ENCODE measurements at places on chromosomes 16 and 17.

GRCh38 chr16:2840914-2841313 lies 10.8 kb downstream of the ZG16B start:
- DNase-seq = no peak

DNA sequence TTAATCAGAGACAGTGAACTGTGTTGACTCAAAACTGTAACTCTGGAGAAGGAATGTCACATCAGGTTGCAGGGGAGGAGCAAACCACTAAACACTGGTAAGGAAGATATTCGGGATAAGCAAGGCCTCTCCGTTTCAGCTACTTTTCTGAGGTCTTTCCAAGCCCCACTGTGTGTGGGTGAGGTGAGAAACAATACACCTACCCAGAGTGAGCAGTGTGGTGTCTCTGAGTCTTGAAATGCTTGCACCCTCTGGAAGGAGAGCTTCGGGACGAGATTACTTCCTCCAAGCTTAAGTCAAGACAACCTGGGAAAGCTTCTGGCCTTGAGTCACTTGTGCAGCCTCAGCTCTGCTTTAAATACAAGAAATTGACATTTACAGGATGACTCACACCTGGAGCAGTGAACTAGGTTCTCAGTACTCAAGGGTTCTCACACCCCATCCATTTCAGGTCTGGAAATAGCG lies 2.5 kb upstream of the MAP3K14 start:
- no peak for DNase-seq

GRCh38 chr16:22353933-22354541 lies 20.4 kb downstream of the CDR2 start:
- DNase-seq = no peak

- no peak for DNase-seq
Observed at GRCh38 chr17:29157310-29157709, 22.9 kb downstream of the MYO18A start.

DNA sequence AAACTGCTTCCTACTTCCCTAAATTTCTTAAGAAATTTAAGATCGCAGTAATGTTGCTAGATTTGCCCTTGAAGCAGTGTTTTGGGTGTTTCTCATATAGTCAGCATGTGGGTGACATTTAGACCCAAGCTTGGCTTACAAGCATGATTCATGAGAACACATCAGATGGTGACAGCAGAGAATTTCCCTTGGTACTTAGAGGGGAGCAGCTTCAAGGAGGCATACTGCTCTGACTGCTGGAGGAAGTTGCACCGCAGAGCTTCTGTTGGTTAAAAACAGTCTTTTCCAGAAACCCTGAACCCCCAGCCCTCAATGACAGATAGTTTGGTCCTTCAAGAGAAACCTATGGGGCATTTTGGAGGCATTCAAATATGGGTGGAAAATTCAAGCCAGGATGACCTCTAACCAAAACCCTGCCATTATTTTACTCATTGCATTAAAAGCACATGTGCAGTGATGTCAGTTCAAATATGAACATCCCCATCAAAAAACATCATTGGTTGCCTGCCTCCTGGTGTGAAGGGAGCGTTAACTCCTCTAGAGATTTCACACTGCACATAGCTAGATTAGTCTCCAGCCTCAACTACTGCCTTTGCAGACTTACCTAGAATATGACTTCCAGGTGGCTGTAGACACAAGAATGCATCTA lies 201.5 kb upstream of the CACNG5 start:
- no peak for DNase-seq

DNA sequence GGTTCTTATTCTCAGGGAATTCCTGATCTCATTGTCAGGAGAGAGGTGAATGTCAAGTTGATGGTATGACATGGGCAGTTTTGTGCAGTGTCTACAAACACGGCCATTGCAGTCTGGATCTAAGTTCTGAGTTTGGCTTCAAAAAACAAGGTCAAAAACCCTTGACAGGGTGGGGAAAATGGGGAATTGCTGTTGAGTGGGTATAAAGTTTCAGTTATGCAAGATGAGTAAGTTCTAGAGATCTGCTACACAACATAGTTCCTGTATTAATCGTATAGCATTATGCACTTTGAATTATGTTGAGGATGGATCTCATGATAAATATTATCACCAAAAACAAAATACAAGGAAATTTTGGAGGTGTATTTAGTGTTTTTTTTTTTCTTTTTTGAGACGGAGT lies 36.6 kb upstream of the CARMIL2 start:
- no peak for DNase-seq

DNA sequence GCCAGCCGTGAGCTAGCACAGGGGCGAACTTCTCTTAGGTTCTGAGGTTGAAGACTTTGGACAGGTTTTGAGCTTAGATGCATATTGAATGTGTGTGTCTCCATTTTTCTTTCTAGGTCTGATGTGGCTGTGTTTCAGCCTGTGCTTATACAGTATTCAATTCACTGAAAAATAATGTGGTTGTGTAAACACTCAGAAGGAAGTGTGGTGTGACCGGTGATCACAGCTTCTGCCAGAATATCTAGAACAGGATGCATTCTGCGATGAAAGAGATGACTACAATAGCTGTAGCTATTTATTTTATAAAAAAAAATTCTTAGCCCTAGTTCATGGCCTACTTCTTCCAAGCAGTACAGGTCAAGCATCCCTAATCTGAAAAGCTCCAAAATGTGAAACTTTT lies 64.4 kb downstream of the MAP2K6 start:
- no peak for DNase-seq

DNA sequence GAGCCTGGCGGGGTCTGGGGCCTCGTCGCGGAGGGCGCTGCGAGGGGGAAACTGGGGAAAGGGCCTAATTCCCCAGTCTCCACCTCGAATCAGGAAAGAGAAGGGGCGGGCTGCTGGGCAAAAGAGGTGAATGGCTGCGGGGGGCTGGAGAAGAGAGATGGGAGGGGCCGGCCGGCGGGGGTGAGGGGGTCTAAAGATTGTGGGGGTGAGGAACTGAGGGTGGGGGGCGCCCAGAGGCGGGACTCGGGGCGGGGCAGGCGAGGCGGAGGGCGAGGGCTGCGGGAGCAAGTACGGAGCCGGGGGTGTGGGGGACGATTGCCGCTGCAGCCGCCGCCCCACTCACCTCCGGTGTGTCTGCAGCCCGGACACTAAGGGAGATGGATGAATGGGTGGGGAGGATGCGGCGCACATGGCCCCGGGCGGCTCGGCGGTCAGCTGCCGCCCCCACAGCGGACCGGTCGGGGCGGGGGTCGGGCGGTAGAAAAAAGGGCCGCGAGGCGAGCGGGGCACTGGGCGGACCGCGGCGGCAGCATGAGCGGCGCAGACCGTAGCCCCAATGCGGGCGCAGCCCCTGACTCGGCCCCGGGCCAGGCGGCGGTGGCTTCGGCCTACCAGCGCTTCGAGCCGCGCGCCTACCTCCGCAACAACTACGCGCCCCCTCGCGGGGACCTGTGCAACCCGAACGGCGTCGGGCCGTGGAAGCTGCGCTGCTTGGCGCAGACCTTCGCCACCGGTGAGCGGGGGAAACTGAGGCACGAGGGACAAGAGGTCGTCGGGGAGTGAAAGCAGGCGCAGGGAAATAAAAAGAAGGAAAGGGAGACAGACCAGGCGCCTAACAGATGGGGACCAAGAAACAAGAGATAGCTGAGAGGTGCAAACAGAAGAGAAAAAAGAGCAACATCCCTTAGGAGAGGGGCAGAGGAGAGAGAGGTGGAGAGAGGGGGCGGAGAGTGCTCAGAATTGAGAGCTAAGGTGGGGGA lies at the start of gene PNMT:
PNMT (plus strand) TSS at position 509 of the 980 bp plus-strand sequence; CDS start at position 532, 23 bp downstream.
- DNase-seq = peak; percentile 53

DNA sequence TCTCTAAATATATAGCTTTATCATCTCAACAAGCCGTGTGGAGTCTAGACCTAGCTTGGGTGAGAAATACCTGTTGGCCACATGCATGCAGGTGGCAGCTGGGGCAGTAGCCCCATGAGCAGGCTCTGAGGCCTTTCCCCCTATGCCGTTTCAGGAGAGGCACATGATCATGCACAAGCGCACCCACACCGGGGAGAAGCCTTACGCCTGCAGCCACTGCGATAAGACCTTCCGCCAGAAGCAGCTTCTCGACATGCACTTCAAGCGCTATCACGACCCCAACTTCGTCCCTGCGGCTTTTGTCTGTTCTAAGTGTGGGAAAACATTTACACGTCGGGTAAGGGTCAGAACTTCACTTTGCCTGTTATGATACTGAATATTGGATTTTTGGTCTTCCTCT lies 16.7 kb upstream of the CARMIL2 start:
- DNase-seq = no peak

DNA sequence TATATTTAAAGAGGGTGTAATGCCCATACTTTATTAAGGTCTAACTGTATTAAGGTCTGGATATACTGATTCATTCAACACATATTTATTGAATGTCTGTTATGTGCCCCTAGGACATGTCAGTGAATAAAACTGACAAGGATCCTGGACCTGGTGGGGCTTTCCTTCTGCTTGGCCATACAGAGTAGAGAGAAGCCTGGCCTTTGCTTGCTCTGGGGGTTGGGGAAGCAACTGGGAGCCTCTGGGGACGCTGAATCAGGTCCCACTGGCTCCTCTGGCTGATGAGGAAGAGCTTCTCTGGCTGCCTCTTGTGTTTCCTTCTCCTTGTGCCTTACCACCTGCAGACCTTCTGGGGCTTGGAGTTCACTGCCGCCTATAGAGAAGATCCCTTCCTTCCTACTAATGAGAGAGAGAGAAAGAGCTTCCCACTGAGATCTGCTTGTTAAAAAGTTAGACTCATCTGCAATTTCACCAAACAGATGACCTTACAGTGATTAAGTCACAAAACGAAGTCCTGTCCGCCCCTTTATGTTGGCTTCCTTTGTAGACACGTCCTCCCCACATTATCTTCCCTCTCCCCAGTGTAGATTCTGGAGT lies 49.7 kb downstream of the MSI2 start:
- DNase-seq = no peak

DNA sequence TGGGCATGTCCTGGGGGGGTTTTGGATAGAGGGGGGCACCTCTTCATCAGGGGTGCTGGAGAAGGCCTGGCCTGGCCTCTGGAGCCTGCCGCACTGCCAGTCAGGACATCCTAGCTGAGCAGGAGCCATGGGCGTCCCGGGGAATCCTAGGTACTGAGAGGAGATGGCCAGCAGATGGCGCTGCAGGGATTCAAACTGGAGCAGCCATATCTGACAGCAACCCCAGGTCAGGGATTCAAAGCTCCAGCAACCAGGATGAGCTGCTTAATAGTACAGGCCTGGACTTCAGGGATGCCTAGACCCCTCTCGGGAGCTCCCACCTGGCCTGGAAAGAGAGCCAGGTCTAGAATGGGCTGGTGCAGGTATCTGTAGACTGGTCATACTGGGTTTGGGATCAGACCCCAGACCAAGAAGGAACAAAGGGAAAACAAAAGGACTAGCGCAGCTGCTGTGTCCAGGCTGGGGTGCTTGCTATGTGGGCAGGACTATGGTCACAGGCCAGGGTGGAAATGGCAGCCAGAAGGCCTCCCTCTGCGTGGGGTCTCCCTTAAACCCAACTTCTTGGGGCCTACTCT lies 306.9 kb upstream of the RBFOX1 start:
- DNase-seq = no peak

DNA sequence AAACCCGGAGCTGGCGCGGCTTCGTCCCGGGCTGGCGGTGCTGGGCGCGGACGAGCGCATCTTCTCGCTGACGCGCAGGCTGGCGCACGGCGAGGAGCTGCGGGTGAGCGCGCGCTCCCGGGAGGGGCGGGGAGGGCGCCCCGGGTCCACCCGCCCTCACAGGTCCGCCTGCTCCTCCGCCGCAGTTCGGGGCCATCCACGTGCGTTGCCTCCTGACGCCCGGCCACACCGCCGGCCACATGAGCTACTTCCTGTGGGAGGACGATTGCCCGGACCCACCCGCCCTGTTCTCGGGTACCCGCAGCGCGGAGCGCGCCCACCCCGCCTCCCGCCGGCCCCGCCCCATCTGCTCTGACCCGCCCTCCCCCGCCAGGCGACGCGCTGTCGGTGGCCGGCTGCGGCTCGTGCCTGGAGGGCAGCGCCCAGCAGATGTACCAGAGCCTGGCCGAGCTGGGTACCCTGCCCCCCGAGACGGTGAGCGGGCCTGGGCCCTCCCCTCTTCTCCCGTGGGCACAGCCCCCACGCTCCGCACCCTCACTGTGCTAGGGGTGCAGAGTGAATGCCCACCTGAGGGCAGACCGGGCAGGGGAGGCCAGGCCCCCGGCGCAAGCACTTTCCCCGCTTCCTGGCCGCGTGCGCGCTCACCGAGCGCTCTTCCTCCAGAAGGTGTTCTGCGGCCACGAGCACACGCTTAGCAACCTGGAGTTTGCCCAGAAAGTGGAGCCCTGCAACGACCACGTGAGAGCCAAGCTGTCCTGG lies 1.4 kb downstream of the HAGHL start:
- DNase-seq = no peak

GRCh38 chr16:82031116-82032084 lies 3.7 kb upstream of the HSD17B2 start:
- DNase-seq = no peak

- DNase-seq = no peak
Observed at GRCh38 chr17:35878361-35878760, 1.8 kb downstream of the CCL5 start.

GRCh38 chr17:72236980-72237633 lies 116.3 kb downstream of the SOX9 start:
- DNase-seq = no peak

DNA sequence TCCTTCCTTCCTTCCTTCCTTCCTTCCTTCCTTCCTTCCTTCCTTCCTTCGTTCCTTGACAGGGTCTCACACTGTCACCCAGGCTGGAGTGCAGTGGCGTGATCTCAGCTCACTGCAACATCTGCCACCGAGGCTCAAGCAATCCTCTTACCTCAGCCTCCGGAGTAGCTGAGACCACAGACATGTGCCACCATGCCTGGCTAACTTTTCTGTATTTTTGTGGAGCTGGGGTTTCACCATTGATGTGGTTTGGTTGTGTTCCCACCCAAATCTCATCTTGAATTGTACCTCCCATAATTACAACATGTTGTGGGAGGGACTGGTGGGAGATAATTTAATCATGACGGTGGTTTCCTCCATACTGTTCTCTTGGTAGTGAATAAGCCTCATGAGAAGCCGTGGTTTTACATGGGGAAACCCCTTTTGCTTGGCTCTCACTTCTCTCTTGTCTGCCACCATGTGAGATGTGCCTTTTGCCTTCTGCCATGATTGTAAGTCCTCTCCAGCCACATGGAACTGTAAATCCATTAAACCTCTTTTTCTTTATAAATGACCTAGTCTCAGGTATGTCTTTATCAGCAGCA lies 90.3 kb upstream of the MPHOSPH6 start:
- DNase-seq = no peak

GRCh38 chr17:27379888-27380533 lies 76.2 kb upstream of the KSR1 start:
- DNase-seq = no peak

DNA sequence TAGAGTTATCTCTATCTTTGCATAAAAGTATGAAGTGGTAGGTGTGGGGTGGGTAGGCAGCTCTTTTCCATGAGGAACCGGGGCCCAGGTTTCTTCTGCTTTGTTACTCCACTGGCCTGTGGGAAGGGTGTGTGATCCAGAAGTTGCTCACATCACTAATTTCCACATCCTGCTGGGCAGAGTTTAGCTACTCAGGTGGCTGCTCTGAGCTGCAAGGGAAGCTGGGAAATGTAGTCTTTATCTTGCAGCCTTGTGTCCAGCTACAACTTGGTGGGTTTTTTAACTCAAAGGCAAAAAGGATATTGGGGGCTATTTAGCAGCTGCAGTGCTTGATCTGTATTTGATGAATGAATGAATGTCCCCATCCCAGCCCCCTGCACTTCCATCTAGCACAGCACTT lies 335.3 kb downstream of the SNX29 start:
- DNase-seq = no peak

GRCh38 chr16:79361132-79361751 lies 239.3 kb downstream of the MAF start:
- no peak for DNase-seq
